Hematopoietic multipotent progenitor cell (in vitro differentiated cells): ENCODE measurements at places on chromosomes 12 and 14.
A peak's percentile ranks its signal among the peaks of the same experiment; 100 is the strongest.

DNA sequence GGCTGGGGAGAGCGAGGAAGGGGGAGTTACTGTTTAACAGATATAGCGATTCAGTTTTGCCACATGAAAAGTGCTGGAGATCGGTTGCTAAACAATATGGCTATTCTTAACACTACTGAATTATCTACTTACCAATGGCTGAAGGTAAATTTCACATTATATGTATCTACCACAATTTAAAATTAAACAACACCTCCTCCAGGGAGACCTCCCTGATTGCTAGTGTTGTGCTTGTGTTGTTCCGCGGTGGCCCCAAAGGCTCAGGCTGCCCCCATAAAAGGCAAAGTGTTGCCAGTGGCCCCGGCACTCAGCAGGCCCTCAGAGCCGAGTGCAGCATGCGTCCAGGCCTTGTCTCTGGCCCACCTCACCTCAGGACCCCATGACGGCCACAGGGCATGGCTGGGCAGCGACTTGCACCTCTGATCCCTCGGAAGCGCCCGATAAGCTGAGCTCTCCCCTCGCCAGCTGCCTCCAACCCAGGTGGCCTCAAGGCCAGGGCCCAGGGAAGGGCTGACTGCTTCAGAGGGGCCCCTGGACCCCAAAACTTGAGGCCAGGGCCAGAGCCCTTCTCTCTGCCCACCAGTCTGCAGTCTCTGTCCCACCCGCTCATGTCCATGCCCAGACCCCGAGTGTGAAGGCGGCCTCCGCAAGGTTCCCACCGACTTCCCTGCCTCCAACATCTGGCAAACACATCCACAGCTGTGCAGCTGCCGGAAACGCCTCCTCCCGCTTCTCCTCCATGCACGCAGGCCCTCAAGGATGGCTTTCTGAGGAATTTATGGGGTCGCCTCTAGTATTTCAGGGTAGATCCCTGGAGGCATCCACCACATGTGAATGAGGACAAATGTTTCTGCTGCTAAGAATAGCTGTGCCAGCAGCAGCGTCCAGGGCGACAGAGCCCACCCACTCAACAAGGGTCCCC is 60.0 kb downstream of the NCOR2 start:
- DNase-seq: no peak

GRCh38 chr12:117854339-117855012 is 114.3 kb downstream of the KSR2 start:
- DNase-seq: peak; percentile 51

- DNase-seq: no peak
Measured at GRCh38 chr12:97559267-97559666, 96.7 kb downstream of the RMST start.

DNA sequence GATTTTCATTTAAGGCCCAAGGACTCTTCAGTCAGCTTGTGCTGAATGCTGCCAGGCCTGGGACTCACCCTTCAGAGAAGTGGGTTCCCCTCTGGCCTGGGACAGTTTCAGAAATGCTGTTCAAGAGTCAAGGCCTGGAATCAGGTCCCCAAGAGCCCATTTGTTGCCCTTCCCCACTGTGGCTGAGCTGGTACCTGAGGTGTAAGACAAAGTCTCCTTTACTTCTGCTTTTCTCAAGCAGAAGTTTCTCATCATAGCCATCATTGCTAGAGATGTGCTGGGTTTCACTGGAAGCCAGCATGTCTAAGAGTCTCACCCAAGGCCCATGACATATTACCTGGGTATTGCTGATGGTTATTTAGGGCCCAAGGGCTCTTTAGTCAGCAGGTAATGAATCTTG is 8.9 kb downstream of the FANCM start:
- DNase-seq: no peak

DNA sequence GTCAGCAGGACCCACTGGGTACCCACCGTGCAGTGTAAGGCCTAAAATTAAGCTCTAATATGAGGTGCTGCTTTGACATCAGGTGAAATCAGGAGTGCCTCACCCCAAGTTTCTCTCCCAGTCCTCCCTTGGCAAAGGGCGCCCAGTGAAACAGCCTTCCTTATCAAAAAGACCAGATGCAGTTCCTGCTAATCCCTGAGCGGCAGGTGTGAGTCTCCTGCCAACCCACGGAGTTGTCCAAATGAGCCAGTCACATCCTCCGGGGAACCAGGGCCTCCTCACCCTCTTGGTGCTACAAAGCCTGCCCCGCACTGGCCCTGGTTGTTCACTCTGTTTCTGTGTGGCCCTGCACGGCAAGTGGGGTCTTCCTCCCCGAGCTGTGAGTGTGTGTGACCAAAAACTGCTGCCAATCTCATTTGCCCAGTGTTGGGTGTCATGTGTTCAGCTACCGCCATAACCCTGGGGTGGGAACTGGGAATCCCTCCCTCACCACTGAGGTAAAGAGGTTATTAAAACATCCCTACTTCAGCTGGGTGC is 20.2 kb upstream of the P2RX4 start:
- no peak for DNase-seq

GRCh38 chr14:102262929-102263462 is 42.0 kb downstream of the MOK start:
- no peak for DNase-seq
